Effector memory CD8-positive, alpha-beta T cell (primary cell): ENCODE measurements at places on chromosomes 2 and 18.

DNA sequence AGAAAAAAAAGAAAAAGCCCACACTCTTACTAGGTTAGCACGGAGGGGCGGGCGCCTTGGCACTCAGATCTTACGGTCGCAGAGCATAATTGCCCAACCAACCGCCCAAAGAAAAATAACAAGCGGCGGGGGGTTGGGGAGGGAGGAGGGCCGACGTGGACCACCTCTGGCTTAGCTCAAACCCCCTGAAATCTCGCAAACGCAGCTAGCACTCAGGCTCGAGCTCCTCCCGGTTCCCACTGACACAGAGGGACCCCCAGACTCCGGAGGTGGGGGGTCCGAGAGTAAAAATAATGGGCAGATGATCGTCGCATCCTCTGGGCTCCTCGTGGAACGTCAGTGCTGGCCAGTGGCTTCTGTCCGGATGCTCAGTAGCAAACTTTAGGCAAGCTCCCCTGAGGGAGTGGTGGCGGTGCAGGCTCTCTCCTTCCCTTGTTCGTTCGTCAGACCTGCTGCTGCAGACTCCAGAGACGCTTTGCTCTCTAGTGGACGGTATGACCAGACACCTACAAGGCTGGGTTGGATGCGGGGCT is 12.0 kb downstream of the CATIP start:
- DNase-seq = no peak

DNA sequence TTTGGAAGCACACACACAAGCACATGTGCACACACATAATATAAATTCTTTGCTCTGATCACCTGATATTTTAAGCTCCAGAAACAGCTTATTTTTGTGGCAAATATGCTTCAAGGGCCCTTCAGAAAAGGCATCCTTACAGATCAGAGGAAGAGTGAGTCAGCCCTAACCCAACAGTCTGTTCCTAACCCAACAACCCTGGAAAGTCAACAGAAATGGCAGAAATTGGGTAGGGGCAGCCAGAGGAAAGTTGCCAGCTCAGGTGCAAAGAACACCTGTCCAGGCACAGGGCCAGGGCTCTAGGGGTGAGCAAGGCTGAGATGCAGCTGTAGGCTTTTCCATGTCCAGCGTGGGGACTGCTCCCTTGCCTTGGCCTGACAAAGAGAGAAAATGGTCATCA is 6.4 kb upstream of the NCKAP5 start:
- no peak for DNase-seq

DNA sequence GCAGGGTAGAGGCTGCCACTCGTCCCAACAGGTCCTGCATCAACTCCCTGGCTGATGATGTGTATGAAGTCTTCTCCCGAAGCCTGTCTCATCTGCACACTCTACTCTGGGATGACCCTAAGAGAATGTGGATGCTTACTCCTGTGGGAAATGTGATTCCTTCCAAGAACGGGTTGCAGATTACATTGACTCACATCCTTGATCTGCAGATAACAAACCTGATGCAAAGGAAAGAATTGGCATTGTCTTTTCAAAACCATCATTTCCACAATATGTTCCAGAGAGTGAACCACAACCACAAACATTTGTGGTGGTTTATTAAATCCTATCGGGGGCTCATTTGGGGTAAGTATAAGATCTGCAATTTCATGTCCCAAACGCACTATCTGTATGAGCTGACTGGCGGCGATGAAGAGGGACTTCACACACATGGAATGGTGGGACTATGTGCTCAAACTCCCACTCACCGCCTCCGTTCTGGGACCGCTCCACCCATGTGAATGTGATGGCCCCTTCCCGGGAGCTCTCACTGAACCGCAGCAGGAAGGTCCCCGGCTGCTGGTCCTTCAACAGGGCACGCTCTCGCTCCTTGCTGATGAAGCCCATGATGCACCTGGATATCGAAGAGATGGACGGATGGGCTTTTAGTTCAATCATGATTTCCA is 35.5 kb downstream of the STAT1 start:
- no peak for DNase-seq

GRCh38 chr2:138364554-138365162 is 136.9 kb upstream of the SPOPL start:
- no peak for DNase-seq

GRCh38 chr18:11842562-11842961 is 8.7 kb upstream of the CHMP1B start:
- DNase-seq = no peak

- DNase-seq = no peak
Measured at GRCh38 chr2:175039031-175039430, 33.9 kb upstream of the CHN1 start.

GRCh38 chr2:196957881-196958525 is 31.5 kb upstream of the PGAP1 start:
- DNase-seq = no peak

DNA sequence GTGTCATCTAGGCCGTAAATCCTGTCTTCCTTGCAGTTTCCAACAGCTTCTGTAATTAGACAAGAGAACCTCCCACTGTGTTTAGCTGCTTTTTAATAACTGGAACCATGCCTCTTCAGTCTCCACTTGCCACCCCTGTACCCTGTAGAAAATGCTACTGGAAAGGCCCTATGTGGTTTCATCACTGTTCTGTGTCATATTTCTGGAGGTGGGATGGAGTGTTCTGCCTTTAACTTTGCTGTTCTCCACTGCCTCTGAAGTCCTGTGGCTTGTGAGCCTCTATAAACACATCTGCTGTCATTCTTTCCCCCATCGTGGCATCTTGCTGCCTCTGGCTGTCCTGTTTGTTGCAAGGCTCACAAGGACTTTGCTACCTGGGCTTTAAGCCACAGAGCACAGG is 17.9 kb downstream of the MGAT5 start:
- no peak for DNase-seq

DNA sequence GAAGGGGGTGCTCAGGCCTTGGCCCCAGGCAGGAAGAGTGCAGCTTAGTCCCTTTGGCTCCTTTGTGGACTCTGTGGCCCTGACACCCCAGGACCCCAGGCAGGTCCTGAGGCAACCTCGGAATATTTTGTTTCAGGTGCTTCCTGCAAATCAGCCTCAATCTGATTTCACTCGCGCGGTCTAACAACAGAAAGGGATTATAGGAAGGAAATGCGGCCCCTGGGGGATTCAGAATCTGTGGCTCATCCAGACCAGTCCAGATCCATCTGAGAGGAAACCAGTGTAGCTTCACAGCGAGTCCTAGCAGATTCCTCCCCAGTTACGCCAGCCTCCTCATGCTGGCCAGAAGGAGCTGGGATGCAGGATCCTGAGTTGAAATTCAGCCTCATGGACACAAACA is 59.5 kb upstream of the YWHAQ start:
- DNase-seq = no peak

DNA sequence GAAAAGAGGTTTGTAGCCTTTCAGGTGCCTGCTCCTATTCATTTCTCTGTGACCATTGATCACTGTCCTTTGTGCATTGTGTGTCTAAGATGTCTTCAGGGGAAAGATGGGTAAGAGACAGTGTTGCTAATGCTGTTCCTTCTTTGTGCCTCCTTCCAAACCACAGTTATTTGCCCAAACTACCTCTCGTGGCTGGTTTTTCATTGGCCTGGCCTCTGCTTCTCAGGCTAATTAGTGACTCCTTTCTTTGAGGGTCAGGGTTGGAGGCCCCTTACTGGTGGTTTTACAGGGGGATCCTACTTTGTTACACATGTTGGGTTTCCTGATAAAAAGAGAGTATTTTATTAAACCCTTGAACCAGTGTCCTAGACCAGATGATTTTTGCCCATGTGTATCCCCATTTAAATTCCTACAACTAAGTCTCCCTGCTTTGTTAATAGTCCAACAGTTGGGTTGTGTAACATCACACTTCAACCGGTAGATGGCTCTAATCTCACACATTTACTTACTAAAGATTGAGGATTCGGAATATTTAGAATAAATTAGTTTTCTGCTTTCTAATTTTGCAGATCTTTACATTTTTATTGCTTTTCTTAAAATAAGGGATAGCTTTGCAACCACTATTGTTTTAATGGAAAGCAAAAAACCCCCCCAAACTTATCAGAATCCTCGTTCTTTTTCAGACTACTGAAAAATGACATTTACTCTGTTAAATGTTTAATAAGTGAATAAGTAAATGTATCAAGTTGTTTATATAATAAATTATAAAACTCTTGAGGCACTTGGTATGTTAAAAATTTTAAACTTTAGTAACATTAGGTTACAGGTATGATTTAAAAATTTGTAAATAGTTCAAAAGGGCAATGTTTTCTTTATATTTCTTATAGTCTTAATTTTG is 2.4 kb downstream of the MARS2 start:
- DNase-seq = no peak

DNA sequence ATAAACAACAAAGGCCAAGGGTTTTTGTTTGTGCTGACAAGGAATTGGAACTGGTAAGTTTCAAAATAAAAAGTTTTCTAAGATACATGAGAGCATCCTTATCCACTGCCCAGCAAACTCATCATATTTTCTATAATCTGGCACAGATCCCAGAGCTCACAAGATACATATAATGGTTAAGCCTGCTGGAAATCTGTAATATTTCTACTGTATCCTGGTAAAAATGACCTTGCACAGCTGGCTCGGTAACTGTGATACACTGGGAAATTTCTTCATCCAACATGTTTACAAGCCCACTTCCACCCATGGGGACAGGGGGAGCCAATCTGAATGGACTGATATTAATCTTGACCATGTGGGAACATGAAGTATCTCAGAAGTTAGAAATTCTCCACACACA is 425.4 kb upstream of the MMADHC start:
- DNase-seq = no peak

DNA sequence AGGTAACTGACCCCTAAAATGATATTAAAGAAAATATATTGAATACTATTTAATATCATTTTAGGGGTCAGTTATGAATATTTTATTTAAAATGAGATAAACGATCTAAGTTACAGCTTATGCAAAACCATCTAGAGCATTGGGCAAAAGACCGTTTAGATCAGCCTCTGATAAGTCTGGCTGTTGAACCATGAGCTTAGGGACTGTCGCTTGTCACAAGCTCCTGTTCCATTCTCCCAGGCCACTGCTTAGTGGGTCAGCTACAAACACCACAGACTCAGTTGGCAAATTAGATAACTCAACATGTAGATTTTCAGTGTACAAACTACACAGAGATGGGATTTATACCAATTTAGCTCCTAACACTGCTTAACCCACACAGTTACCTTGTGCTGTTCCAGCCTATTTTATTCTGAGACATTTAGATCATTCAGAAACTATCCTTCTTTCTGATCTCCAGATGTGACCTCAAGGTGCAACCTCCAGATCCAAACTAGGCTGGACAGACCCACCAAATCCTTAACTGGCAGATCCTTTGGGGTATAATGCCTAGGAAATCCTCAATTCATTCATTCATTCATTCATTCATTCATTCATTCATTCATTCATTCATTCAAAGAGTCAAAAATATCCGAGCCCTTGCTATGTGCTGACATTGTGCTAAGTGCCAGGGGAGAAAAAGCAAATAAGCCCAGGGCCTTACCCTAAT is 82.8 kb downstream of the HRH4 start:
- DNase-seq = no peak

- DNase-seq = no peak
Measured at GRCh38 chr2:223949241-223949840, 4.2 kb upstream of the WDFY1 start.

- no peak for DNase-seq
Measured at GRCh38 chr2:172599947-172600346, 44.1 kb downstream of the PDK1 start.

GRCh38 chr2:240481720-240482119 is 46.3 kb downstream of the GPC1 start:
- no peak for DNase-seq

DNA sequence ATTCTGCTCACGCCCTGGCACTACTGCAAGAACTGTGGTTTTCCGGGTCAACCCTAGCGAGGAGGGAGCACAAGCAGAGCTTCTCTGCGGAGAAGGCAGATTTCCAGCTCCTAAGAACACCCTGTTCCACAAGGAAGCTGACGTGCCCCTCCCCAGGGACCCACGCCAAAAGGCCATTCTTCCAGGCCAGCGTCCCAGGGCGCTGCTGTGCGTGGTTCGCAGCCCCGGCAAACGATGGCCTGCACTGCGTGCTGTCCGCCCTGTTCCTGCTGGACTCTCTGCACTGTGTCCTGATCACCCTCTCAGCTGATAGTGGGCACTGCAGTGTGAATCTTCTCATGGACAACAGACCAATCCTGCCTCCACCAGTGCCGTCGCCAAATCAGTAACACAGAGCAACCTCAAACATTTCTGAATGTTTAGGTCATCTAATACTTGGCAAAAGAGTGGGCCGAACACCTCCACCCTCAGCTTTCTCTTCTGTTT is 49.1 kb downstream of the ADI1 start:
- DNase-seq = no peak

- no peak for DNase-seq
Measured at GRCh38 chr2:65453916-65454315, 21.5 kb upstream of the SPRED2 start.

- DNase-seq = no peak
Measured at GRCh38 chr18:63664571-63664970, 2.9 kb upstream of the SERPINB3 start.

DNA sequence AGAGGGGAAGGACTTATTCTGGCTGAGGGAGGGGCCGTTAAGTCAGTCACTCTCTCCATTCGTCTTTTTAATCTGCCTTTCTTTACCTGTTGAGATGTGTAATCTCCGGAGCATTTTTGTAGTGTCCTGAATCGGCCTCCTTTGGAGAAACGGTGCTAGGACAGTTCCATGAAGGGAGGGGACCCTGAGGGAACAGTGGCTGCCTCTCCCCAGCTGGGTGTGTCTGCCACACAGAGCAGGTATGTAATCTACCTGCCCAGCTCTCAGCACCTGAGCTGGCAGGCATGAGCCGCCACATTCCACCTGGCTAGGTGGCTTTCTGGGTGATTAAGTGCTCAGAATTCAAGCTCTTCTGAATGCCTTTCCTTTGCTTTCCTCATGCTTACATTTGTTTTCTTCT is 131.2 kb downstream of the WDSUB1 start:
- DNase-seq = no peak

- no peak for DNase-seq
Measured at GRCh38 chr2:217631115-217631514, 371.7 kb downstream of the TNS1 start.

DNA sequence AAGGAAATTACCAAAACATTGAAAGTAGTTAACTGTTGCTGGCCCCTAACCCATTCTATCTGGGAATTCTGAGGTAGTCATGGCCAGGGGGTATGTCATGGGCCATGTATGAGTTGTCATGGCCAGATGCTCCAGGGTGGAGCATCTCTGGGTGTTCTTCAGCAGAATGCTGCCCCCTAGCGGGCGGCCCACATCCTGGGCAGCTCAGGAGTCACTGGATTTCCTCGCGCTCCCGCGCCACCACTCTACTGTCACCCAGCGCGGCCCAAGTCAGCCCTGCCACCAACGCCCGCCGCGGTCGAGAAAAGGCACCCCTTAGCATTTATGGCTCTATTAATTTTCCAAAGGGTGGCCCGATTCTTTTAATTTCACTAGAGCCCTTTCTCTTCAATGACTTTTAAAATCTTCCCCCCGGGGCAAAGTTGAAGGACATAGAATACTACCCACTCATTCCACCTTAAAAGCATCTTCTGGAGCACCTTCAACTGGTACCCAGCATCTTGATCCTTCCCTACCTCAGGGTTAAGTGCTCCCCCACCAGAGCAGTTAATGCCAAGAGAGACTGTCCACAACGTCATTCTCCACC is 41.6 kb downstream of the PKDCC start:
- no peak for DNase-seq
